ENCODE measurements at places on chromosomes 13 and 19.
A peak's percentile ranks its signal among the peaks of the same experiment; 100 is the strongest.

DNA sequence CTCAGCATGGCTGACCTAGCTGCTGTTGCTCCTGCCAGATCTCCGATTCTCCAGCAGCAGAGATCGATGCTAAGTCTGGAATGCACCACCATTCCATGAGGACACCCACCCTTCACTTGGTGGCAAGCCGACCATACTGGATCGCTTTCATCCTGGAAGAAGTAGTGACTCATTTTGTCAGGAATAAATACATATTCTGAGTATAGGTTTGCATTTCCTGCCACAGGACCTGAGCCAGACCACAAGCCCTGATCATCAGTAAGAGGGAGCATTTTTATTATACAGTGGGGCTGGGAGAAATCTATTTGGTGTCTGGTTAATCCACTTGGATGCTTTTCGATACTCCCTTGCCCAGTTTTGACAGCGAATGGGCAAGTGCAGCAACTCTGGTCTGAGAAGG lies 10.9 kb upstream of the KCTD15 start:
- no peak for DNase-seq

GRCh38 chr13:46296921-46297320 lies 85.2 kb downstream of the LRRC63 start:
- no peak for DNase-seq

DNA sequence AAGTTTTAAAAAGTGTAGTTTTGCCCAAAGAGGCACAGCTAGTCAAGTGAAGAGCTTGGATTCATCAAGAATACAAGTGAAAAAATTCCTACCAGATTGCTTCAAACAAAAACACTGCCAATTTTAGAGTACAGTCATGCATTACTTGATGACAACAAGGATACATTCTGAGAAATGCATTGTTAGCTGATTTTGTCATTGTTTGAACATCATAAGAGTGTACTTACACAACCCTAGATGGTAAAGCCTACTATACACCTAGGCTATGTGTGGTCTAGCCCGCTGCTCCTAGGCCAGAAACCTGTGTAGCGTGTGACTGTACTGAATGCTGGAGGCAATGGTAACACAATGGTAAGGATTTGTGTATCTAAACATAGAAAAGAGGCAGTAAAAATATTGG lies 41.1 kb downstream of the TMTC4 start:
- no peak for DNase-seq

DNA sequence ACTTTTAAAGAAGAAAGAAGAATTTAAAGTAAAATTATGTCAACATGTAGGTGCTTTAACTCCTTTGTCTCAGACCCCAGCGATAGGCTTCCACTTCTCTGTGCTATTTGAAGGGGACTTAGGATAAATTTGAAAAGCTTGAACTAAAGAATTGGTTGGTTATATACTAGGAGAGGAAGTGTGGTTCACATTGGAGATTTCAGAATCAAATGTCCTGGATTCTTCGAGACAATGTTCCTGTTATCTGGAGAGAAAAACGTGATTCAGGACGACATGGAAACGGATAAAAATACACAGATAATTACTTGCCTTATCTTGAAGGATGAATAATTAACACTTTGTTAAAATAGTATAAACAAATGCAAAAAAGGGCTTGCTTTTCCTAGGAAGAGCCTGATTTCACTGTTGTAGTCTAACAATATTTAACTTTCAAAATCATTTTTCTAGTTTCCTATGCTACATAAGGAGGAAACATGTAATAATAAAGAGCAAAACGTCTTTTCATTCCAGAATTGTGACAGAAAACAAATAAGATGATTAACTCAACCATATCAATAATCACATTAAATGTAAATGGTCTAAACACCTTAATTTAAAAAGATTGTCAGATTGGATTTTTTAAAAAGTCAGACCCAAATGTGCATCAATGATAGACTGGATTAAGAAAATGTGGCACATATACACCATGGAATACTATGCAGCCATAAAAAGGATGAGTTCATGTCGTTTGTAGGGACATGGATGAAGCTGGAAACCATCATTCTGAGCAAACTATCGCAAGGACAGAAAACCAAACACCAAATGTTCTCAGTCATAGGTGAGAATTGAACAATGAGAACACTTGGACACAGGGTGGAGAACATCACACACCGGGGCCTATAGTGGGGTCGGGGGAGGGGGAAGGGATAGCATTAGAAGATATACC lies 724 bp upstream of the ZNF780A start:
- DNase-seq = no peak

DNA sequence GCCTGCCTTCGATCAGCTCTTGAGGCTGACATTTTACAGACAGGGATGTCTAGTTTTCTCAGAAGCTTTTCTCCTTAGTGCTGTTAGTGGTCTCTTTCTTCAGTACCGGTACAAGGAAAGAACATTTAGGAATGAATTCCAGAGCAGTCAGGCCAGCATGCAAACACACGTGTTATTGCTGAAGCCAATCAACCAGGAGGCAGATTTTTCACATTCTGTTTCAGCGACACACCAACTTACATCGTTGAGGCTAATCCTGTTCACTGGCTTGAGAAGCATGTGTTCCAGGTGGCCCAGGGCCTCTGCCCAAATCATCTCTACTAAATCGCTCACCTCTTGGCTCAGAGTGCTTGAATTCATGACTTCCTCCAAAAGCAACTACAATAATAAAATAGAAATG lies 19.2 kb downstream of the PARP4 start:
- DNase-seq = no peak

GRCh38 chr13:42959615-42960014 lies 32.4 kb downstream of the EPSTI1 start:
- no peak for DNase-seq

GRCh38 chr13:103772576-103772975 lies 706.4 kb upstream of the SLC10A2 start:
- no peak for DNase-seq

- no peak for DNase-seq
Measured at GRCh38 chr19:19416280-19416679, 10.8 kb downstream of the GATAD2A start.

DNA sequence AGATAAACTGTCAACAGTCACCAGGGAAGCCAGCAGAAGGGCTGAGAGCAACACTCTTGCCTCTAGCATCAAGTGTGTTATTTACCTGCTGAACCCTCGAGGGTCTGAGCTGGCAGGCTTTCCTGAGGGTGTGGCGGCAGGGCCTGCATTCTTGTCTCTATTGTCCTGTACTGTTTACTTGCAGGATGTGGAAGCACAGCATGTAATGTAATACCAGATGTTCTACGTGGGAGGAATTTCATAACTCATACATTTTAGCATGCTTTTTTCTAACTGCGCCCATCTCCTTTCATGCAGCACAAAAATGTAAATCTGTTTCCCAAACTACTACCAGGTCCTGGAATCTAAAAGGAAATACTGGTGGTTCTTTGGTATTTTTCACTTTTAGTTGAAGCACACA lies 153.1 kb downstream of the RGCC start:
- DNase-seq = no peak

DNA sequence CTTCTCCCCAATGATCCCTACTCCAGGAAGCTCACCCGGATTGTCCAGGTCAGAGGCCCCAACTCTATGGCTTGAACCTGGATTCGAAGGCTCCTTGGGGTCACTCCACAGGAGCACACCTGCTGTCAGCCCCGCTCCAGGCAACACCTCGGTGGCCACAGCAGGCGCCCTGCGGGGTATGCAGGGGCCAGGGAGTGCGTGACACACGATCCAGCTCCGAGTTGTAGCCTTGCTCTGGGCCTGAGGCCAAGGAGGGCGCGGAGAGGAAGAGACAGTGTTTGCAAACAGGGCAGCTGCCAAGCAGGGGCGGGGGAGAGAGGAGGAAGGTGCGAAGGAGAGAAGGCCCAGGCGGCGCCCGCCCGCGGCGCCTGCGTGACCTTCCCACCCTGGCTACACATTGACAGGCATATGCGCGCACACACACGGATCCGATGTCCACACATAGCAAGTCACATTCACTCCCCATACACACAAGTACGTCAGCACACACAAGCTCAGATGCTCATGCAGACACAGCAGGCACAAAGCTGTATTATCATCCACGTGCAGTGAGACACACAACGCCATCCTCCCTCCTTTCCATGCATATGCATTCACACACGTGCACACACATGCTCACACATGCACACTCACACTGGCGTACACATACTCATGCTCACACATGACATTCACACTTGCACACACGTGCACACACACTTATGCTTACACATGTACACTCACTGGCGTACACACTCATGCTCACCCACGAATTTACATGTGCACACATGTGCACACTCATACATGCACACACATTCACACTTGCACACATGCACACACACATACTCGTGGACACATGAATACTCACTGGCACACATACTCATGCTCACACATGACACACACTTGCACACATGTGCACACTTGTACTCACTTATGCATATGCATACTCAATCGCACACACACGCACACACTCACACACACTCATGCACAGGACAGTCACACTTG lies 10.4 kb downstream of the SBK2 start:
- DNase-seq = peak; percentile 20

DNA sequence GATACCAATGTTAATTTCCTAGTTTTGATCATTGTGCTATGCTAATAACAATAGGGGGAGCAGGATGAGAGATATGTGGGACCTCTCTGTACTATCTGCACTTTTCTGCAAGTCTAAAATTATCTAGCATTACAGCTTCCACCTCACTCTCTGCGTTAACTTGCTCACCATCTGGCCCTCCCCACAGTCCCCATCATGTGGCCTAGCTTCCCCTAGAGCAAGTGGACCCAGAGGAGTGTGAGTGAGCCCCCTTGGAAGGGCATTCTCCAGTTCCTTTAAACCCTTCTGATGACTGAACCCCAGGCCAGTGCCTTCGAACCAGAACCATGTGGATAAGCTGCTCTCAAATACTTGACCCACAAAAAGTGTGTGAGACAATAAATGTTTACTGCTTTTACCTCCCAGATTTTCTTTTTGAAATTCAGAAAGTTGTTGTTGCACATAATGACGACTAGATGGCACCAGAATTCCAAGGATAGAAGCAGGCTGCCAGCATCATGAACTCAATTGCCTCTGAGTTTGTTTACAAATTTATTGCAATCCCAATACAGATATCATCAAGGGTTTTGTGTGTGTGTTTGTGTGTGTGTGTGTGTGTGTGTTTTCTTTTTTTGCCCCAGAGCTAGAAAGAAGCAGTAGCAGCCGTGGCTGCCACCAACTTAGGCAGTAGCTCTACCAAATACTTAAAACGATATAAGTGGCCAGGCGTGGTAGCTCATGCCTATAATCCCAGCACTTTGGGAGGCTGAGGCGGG lies 49.0 kb upstream of the ZNF780A start:
- DNase-seq = no peak

DNA sequence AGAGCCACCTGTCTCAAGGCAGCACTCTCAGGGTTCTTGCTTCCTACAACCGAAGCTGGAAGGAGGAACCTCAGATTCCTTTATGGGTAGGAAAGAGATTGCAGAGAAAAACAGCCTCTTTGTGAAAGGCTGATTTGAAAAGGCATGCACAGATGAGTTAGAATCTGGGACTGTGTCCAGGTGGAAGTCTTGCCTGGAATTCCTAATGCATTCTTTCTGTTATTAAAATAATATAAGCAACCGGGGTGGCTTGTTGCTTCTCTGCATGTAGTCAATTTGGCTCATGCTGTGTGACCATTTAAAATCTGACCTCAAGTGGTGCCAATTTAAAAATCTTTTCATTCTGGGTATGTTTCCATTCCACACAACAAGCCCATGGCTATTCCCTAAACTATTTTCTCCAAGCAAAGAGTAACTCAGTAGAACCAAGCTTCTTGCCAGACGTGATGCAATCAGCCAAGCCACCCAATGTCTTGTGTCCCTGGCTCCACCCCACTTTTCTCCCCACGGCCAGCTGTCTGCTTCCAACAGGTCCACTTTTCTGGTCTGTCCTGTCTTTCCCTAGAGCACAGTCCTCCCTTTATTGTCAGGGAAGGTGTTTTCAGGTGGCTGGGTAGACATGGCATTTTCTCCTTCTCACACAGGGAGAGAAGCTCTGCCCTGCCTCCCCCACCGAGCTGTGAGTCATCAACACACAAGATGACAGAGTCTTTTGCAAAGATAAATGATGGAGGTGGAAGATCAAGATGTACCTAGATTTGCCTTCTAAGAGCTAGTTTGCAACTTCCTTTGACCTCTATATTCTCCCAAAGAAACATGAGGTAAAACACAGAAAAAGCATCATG lies 394.3 kb downstream of the FOXO1 start:
- peak; percentile 86 for DNase-seq

Measured in NCI-H446 treated with DMSO at 0.1 percent for 48 hours (cell line).